Midbrain (tissue), 1 donor: ENCODE measurements at places on chromosomes 7 and 10.

- DNase-seq = no peak
These were observed 260.2 kb downstream of the AUTS2 start for GRCh38 chr7:69858471-69858870.

DNA sequence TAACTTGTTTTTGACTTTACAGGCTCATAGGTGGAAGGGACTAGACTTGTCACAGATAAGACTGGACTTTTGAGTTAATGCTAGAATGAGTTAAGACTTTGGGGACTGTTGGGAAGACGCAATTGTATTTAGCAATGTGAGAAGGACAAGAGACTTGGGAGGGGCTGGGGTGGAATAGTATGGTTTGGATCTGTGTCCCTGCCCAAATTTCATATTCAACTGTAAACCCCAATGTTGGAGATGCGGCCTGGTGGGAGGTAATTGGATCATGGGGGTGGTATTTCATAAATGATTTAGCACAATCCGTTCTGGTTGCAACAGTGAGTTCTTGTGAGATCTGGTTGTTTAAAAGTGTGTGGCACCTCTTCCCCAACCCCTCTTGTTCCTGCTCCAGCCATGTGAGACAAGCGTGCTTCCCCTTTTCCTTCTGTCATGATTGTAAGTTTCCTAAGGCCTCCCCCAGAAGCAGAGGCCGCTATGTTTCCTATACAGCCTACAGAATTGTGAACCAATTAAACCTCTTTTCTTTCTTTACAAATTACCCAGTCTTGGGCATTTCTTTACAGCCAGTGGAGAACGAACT lies 22.6 kb downstream of the RNF216 start:
- no peak for DNase-seq

DNA sequence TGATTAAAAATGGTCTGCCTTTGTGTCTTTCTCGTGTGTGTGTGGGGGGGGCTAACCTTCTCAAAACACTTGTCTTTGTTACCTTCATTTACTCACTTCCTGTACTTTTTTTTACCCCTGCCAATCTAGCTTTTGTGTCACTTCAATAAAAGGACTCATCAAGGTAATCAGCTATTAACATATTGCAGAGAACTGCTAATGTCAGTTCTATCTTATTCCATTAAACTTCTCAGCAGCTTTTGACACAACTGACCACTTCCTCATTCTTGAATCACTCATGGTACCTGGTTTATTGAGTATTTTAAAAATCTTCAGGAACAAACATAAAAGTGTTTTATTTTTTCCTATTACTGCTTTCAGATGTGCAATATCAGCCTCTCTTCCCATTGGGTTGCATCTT lies 59.8 kb downstream of the SLC25A40 start:
- DNase-seq = no peak

DNA sequence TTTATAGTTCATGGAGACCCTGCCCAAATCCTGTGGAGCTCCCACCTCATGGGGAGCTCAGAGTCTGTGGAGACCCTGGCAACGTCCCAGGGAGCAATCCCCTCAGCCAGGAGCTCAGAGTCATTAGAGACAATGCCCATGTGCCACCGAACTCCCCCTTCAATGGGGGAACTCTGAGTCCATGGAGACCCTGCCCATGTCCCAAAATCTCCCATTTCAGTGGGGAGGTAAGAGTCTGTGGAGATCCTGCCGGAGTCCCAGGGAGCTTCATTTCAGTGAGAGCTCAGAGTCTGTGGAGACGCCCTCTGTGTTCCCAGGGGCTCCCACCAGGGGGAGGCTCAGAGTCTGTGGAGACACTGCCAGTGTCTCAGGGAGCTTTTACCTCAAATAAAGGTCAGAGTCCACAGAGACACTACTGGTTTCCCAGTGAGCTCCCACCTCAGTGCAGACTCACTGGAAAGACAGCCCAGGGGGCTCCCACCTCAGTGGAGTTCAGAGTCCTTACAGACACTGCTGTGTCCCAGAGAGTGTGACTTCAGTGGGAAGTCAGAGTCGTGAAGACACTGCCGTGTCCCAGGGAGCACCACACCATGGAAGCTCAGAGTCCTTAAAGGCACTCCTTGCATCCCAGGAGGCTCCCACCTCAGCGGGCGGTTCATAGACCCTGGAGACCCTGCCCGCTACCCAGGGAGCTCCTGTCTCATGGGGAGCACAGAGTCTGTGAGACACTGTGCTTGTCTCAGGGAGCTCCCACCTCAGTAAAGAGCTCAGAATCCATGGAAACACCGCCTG lies 5.0 kb downstream of the MYO1G start:
- no peak for DNase-seq

DNA sequence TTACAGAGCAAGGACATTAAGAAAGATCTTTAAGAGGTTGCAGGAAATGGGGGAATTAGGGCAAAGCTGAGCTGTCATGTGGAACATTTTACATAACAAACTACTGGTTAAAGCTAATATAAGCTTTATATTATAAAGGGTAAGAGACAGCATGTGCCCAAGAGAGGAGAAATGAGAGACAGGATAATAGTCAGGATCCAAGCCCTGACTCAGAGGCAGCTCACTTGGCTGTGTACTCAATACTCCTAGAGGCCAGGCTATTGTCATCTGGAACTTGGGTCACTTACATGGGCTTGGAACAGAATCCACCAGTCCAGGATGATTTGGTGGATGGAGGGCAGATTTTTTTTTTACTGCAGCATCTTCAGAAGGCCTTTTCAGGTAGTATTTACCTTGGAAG lies 418.6 kb upstream of the ZMIZ1 start:
- DNase-seq = no peak

DNA sequence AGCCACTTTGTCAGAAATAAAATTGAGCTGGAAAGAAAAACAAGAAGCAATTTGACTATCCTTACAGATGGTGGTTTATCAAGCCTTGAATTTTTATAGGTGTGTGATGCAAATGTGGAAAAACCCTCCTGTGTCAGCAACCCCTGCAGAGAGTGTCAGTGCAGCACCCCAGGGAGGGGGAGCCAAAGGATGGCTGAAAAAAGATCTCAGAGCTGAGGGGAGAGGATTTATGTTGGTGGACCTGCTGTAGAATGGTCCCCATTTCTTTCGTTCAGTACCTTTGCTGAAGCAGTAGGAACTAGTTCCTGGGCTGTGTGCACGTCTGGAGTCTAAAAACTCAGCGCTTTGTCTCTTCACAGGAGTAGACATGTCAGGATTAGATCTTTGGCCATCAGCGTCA lies 239.0 kb downstream of the PHTF2 start:
- DNase-seq = no peak

- DNase-seq = no peak
These were observed 61.1 kb downstream of the SORCS1 start for GRCh38 chr10:107103174-107104025.

GRCh38 chr10:29635711-29636144 lies 957 bp upstream of the SVIL start:
- no peak for DNase-seq

- DNase-seq = no peak
These were observed 61.9 kb downstream of the HGF start for GRCh38 chr7:81707966-81708365.

DNA sequence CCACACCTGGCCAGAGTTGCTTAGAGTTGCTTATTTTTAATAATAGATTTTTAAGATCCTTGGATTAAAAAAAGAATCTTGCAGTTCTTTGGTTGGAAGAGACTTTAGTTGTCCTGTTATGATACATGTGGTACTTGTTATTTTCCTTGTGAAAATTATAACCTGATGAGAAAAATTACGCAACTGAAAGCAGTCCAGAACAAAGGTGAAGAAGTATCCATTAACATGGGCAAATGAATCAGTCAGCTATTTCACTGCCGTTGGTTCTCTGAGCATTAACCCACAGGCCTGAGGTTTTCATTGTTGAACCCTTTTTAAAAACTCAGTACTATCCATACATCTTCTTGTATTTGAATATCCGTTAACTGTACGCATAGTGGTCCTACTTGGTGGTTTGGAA lies 68.2 kb downstream of the GALNT11 start:
- DNase-seq = no peak

GRCh38 chr7:45670227-45670626 lies 96.1 kb downstream of the ADCY1 start:
- DNase-seq = no peak

- DNase-seq = no peak
These were observed 28.7 kb upstream of the PDCD4 start for GRCh38 chr10:110843031-110843430.

GRCh38 chr7:134533288-134533771 lies 6.0 kb downstream of the AKR1B10 start:
- no peak for DNase-seq

GRCh38 chr7:149292462-149292823 lies 30.4 kb downstream of the ZNF783 start:
- DNase-seq = no peak

DNA sequence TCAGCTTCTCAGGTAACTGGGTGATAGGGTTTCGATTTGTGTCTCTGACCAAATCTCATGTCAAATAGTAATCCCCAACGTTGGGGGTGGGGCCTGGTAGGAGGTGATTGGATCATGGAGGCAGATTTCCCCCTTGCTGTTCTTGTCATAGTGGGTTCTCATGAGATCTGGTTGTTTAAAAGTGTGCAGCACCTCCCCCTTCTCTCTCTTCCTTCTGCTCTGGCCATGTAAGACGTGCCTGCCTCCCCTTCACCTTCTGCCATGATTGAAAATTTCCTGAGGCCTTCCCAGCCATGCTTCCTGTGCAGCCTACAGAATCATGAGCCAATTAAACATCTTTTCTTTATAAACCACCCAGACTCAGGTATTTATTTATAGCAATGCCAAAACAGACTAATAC lies 21.9 kb upstream of the SMURF1 start:
- no peak for DNase-seq

- no peak for DNase-seq
These were observed 133.1 kb downstream of the CD36 start for GRCh38 chr7:80771523-80771922.

- DNase-seq = peak; percentile 75
These were observed 1.6 kb downstream of the TCF7L2 start for GRCh38 chr10:112951359-112952281.

DNA sequence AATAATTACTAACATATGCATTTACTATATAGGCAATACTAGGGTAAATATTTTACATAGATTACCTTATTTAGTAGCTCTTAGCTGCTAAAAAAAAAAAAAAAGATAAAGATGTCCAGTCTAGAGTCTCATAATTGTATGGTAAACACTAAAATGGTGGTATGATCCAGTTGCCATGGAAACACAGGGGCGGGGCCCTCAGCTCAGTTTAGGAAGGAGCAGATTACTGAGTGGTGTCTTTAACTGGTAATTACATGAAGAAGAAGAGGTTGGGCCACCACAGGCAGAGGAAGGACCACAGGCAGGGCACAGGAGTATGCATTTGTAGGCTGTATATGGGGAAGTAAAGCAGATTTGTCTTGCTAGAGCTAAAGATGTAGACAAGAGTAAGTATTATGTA lies 43.7 kb downstream of the ITGB8 start:
- no peak for DNase-seq

GRCh38 chr7:87322912-87323311 lies 22.6 kb upstream of the CROT start:
- no peak for DNase-seq

- no peak for DNase-seq
These were observed 8.1 kb downstream of the MKLN1 start for GRCh38 chr7:131335639-131336381.

DNA sequence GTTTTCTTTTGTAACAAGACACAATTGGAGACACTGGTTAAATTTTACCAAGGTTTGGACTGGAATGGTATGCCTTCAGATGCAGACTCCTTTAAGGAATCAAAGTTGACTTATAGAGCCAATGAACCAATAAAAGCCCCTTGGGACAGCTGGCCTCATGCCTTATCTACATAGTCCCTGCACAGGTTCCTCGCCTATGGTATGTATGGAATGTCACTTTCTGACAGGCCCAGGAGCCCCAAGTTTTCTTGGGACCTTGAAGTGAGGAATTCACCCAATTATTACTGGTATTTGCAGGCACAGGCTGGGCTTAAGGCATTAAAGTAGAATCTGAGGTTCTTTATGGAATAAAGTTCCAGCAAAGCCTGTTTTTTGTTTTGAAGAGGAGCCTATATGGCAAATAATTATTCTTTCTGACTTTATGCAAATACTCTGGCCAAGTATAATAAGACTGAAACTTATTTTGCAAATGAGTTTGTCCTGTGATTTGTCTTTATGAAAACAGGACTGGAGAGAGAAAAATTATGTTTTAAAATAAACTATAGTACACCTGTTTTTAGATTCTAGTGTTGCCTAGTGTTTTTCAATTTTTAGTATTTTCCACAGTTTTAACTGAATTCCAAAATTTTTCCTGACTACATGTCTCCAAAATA lies 24.1 kb upstream of the DNMBP start:
- no peak for DNase-seq

DNA sequence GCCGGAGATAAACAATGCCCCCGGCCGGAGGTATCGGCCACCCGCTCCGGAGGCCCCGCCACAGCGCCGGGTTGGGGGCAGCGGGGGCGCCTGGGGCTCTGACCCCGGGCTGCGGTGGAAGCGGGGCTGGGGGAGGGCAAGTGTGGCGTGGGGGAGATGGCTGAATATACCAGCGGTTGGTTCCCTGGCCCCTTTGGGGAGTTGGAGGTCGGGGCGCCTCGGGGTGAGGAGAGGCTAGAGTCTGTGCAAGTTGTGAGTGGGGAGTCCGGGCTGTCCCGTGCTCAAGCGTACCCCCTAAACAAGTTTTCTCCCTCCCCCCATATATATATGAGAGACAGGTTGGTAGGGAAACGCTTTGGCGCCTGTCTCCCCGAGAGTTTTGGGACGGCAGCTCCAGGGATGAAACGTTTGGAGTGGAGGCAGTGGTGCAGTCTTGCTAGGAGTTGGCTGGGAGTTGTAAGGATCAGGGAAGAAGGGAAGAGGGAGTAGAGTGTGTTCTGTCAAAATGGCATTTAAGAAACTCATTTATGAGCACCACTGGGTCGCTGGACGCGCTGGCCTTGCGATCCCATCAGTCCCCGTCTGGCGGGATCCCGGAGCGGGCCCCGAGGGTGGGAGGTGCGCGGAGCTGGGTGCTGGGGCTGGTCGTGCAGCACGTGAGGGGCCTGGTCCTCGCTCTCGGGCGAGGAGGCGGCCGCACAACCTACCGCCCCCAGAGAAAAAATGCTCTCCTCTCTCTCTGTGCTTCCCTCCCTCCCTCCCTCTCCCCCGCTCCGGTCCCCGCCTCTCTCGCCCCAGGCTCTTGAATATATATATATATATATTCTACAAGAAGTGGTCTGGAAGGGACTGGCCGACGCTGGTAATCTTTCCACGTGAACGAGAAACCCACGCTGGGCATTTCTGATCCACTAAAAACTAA lies 1.1 kb downstream of the TET1 start:
- no peak for DNase-seq

- no peak for DNase-seq
These were observed 32.4 kb upstream of the BICC1 start for GRCh38 chr10:58480321-58480720.

- no peak for DNase-seq
These were observed 36.3 kb upstream of the DIP2C start for GRCh38 chr10:725786-726185.
